ENCODE measurements at places on chromosomes 3 and 15.

DNA sequence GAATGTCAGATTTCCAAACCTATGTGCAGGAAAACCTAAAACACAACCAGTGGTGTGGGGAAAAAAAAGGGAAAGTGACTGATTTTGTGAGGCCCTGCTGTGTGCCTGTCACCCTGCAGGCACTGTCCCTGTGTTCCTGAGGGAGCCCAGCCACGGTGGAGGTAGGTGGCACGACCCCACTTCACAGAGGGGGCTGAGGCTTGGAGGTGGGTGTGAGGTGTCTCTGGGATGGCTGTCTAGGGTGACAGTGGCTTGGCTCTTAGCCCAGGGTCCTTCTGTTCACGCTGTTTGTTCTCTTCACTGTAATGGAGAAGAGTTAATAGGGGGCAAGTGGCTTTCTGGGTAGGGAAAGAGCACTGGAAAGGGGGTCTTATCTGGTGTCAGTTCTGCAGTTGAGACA, 22.6 kb downstream of the RASGRF1 start:
- DNase-seq, result no peak

- DNase-seq, result no peak
Observed at GRCh38 chr3:30813734-30814133, 80.7 kb downstream of the GADL1 start.

DNA sequence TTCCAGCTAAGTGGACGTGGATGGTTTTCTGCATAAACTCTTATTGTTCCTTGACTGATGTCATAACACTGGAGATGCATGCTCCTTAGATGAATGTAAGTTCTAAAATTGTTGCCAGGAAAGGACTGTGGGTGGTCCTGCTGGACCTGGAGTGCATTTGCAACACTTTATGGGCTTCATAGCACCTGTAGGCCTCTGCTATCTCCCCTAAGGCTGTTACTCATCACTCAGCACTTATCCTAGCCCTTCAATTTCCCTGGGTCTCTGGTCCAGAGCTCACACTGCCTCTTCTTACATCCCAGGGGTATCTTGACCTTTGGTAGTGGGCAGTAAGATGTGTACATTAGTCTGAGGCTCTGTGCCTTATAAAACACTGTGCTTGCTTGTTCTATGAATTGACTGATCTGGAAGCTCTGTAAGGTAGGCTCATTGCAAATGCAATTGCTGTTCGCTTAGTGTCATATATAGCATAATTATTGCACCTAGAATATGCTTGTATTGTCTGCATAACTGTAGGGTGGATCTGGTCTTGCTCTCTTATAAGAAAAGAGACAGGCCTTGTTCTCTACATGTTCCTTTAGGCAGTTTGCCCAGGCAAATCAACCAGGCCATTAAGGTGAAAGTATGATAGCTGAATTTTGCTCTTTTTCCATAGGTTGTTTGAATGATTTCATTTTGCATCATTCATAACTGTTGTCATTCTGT, 35.8 kb downstream of the SLCO3A1 start:
- DNase-seq, result no peak

DNA sequence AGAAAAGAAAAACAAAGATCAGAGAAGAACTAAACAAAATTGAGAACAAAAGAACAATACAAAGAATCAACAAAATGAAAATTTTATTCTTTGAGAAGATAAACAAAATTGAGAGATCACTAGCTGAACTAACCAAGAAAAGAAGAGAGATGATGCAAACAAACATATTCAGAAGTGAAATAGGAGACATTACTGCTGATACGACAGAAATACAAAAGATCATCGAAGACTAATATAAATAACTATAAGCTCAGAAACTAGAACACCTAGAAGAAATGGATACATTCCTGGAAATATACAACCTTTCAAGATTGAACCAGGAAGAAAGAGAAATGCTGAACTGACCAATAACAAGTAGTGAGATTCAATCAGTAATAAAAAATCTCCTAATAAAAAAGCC, 533.1 kb upstream of the PPP2R3A start:
- DNase-seq, result no peak

GRCh38 chr3:196604548-196604947, 34.9 kb upstream of the NRROS start:
- DNase-seq, result no peak

DNA sequence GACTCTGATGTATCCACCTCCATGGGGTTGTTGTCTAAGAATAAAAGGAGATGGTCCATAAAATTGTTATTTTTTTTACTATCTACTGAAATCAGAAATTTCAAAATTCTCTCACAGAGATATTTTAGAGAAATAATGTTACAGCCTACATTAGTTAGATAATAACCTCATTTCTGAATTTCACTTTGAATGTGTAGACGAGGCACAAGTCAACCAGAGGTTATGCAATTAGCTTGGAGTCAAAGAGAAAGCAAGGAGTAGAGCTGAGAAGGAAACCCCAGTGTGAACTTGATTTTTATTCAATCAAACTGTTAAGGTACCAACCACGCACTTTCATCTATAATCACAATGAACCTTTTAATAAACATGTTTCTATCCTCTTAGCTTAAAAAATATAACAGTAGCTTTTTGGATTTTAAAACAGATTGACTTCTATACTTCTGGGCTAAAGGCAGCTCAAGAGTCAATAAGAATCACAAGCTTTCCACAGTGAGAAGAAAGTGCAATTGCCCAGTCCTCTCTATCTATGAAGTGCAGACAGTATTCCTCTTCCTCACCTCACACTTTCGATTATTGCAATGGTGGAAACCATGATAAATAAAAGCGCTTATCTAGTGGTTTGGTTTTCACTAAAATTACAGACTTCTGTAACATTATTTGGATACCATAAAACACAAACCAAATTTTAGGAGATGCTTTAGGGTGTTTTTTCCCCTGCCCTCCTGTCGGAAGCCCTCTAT, 403.2 kb downstream of the ZBTB20 start:
- no peak for DNase-seq

DNA sequence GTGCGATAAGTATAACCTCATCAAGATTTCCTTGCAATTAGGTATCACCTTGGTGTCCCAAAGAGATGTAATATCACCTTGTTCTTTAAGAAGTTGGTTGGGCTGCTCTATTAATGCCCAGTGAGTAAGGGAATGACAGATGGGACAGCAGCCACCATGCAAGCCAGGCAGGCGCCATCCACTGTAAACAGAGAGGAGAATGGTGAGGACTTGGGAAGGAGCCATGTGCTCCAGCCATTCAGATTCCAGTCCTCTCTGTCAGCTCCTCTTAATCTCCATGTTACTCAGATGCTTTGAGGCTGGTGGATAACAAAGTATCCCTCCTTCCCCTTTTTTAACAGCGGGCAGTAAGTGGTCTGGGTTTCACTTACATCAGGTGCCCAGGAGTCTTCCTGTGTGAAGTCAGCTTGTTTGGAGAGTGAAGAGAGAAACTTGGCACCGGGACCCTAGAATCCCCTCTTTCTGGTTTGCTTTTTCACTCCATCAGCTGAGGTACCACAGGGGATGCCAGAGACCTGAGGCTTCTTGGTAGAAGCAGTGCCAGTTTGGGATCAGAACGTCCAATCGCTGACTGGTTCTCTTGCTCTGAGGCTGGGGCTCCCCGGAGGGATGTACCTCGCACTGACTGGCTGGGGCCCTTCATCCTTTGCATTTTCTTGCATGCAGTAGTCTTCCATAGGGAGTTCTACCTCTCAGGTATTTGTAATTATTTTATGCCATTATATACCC, 29.5 kb downstream of the SLCO3A1 start:
- no peak for DNase-seq

DNA sequence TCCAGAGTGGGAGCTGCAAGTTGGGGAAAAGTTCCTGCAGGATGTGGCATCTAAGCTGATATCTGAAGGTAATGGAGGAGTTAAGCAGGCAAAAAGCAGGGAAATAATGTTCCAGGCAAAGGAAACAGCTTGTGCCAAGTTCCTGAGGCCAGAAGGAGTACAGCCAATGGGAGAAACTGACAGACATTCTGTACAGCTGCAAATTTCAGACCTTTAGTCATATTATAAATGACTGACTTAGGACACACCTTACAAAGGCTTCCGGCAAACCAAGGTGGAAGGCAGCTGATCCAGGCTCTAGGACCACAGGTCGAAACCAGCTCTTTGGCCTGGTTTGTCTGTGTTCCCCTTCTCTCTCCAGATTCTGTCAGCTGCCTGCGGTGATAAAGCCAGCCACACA, 9.3 kb downstream of the WWTR1 start:
- no peak for DNase-seq

Measured in cortex of kidney (tissue), 1 donor.